Urinary bladder (tissue), 4 donors: ENCODE measurements at places on chromosomes 3 and 15. TPM values are rescaled to one million over a fixed set of nuclear protein-coding genes. Genes with fewer than 3 reads are reported as not detected.

LDHAL6B gene
- total RNA-seq: not detected

BFSP2 gene
- total RNA-seq: not detected

AMOTL2 gene
- 37.0 TPM for total RNA-seq

CHAC1 gene
- total RNA-seq: 0.42 TPM

- no peak for DNase-seq
These were observed 224.8 kb upstream of the ATP10A start for GRCh38 chr15:26087881-26088280.

- peak; percentile 25 for DNase-seq
These were observed 26.9 kb upstream of the ZBBX start for GRCh38 chr3:167406876-167407492.

DNA sequence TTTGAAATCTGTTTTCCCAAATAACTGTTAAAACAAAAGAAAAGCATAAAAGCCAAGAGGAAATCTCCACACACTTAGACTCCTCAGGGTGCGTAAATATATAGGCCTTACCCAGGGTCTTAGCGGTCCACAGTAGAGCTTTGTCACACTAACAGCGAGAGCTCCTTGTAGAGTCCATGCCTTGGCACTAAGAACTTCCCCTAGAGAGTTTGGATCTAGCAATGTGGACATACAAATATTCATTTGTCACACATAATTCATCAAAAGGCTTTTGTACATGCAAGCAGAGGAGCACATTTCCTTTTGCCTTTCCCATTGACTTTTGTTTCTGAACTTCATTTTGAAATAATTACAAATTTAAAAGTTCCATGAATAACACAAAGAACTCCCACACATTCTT is 11.0 kb upstream of the SLMAP start:
- DNase-seq: no peak

DNA sequence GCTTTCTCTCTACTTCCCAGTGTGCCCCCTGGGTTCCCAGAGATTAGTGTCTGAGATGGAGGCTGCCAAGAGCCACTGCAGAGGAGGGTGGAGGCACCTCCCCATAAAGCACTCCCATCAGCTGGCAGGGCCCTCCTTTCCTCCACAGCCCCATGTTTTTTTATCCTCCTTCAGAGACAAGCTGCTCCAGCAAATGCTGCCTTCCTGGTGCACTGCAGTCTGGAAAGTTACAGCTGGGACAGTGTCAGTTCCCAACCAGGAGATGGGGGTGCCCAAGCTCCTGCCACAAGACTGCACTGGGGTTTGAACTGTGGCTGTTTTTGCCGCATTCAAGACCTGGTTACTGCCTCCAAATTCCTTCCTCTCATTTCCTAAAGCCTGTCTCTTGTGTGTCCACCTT is 206.1 kb downstream of the CADPS start:
- no peak for DNase-seq

GRCh38 chr3:193865896-193866480 is 270.0 kb upstream of the HES1 start:
- no peak for DNase-seq

DNA sequence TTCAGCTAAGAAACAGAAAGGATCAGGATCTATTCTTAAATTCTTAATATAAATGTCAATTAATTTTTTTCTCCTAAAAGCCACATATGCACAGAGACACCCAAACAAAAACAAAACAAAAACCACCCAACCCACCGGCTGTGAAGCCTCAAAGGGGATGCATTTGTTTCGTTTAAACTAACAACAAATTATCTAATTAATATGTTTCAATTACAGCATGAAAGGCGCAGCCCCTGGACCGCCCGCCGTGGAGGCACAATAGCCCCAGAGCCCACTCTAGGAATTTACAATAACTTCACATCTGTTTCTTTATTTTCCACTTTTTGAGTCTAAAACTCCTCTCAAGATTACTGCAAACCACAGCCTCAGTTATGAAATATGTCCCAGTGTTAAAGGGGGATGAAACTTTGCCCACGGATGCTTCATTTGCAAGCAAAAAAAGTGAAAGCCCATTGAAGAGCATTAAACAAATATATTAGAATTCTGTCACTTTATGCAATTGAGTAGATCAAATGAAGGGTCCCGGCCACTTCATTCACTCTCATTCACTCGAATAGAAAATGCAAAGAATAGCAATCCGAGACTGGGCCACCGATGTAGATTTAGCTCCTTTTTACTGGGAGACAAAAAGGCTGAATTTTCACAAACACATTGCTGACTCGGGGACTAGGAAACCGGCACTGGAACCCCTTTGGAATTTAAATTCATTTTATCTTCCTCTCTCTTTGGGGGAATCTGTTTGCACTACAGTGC is 6.0 kb downstream of the FOXB1 start:
- no peak for DNase-seq
